Suprapubic skin (tissue), 4 donors: ENCODE measurements at places on chromosomes 7 and 10.

- no peak for DNase-seq
These were observed 10.2 kb upstream of the VAX1 start for GRCh38 chr10:117148284-117148683.

DNA sequence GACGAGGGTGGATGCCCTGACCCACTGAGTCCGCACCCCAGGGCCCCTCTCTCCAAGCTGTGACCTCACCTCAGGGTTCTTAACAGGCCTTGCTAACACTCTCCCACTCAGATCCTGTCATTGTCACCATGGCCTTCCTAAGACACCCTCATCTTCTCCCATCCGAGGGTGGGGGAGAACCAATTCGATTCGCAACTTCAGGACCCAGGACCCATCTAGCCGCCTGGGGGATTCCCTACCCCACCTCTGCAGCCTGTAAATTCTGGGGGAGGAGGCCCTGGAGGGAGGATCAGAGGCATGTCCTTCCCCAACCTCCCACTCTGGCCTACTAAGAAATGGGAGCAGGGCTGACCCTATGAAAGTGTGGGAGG is 17.4 kb downstream of the TRIM8 start:
- no peak for DNase-seq

DNA sequence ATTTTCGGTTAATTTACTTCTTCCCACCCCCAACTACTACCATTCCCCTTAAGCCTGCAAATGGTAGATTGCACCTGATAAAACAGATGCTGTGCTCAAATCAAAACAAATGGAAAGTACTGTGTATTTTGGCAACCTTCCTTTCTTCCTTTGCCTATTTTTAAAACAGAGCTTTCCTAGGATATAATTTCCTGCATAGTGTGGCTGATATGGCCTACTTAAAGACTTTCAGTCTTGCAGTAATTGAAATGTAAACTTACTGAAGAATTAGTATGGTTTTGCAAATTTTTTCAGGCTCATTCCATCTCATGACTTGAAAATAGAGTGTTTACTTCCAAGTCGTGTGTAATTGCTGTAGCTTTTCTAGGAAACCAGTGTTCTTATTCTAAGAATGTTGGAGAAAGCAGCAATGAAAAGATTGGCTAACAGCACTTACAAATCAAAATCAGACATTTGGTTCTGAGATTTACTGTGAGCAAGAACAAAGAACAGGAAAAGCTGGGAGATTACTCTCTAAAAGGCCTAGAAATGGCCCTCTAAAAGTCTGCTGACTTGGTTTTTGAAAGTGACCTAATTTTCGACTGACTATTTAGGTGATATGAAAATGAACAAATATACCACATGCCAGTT is 52.0 kb downstream of the REEP3 start:
- DNase-seq = no peak

DNA sequence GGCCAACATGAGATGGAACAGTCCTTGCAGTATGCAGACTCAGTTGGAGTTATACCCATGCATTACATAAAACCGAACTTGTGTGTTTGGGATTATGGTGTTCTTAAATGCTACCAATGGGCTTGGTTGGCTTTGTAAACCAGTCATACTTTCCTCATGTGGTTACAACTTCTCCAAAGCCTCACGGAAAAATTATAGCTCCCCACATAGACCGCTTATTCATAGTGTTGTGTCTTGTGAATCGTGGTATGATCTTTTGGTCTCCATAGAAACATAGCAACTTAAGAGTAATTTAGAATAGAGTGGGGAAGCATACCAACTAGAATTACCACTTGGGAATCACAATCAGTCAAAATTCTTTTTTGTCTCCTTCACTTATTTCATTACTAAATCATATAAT is 112.3 kb upstream of the FZD1 start:
- no peak for DNase-seq

DNA sequence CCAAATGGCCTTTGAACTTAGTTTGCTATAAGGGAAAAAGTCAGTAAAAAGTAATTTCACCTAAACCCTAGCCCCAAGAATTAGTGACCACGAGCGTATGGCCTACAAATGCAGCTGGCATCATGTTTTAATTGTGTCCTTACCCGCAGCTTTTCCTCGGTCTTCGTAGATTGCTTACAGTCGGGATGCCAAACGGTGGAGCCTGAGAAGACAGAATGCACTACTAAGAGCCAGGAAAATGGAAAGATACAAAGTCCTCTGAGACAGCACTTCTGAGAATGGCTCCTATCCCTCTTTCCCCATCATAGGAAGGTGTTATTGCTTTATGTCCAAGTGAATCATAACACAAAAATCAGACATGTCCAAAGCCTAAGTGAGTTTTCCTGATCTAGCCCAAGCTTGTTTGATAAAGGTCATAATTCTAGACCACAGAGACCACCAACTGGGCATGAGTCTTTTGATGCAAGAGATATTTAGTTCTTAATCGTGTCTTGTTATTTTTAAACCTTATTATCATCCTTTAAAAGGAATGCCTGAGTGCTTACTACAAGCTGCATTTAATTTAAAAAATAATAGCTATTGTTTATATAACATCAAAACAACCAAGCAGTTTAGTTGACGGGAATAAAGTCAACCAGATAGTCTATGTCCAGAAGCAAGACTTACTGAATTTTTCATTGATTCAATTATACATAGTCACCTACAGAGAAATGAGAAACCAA is 83.7 kb upstream of the AFAP1L2 start:
- DNase-seq = no peak

DNA sequence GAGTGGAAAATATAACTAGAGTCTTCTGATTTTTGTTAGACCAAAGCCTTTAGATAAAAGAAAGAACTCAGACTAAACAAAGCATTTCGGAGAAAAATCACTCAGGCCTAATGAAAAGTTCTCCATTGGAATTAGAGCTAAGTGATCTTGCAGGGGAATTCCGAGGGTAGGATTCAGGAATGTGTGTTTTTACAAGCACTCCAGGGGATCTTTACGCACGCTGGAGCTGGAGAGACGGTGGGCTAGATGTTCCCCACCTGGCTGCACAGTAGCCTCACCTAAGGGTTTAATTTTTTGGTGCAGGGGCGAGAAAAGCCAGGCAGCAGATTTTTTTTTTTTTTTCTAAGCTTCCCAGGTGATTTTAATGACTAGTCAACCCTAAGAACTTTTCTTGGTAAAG is 7.9 kb upstream of the PAPSS2 start:
- no peak for DNase-seq

DNA sequence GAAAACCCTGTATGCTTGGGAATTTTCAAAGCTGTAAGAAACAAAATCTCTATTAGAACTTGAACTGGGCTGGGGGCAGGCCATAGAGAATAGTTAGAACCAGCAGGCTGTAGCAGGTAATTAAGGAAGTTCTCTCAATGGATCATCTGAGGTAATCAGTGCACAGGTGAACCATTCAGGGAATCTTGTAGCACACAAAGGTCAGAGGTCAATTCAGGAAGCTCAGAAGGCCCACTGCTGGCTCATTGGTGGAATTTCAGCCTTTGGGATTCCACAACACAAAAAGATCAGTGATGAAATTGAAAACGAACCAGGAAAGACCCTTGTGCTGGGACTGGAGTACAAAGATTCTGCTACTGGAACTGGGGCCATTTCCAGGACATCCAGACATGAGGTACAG is 82.0 kb downstream of the TMEM168 start:
- DNase-seq = no peak

- no peak for DNase-seq
These were observed 46.3 kb downstream of the PKD1L1 start for GRCh38 chr7:47902013-47902412.

- no peak for DNase-seq
These were observed 368.8 kb upstream of the BMPER start for GRCh38 chr7:33536398-33537103.

GRCh38 chr10:22344781-22345300 is 455 bp upstream of the SPAG6 start:
- no peak for DNase-seq
